ENCODE measurements at places on chromosomes 7 and 10.

- DNase-seq: no peak
These were observed 47.0 kb downstream of the CLRN3 start for GRCh38 chr10:127845756-127846155.

GRCh38 chr10:118980870-118981269, 48.6 kb upstream of the NANOS1 start:
- DNase-seq: no peak

- DNase-seq: no peak
These were observed 167.9 kb downstream of the TCERG1L start for GRCh38 chr10:131143425-131144165.

GRCh38 chr7:73901231-73901822, 40.4 kb downstream of the TMEM270 start:
- no peak for DNase-seq

DNA sequence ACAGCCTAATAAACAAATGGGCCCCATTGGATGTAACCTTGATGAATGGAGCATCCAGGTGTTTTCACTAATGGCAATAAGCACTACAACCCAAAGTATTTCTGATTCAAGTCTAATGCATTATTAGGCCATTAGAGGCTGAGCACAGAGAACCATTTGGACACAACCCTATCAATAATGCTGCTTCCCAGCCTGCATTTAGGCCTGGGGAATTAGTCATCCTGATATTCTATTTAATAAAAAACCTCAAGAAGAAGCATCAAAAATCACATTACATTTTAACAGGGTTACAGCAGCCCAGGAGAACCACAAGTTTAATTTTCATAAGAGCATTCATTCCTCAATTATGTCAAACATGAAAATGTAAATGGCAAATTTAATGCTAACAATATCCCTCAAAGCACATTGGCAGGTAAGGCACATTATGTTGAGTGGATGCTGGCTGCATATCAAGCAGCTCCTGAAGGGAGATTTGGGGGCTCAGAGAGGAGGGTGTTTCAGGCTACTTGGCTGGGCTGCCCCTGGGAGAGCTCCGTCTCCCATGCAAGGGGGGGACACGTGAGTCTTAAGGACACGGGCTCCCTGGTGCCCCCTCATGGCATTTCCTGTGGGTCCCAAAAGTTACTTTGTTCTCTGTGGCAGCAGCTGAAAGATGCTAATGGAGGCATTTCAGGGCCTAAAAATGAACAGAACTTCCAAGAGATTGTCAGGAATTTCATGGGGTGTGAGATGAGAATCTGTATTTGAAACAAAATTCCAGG, 143.4 kb downstream of the HERPUD2 start:
- DNase-seq: no peak

GRCh38 chr7:80827239-80827633, 91.6 kb downstream of the SEMA3C start:
- DNase-seq: no peak

GRCh38 chr7:50649259-50649885, 84.2 kb upstream of the DDC start:
- DNase-seq: no peak

DNA sequence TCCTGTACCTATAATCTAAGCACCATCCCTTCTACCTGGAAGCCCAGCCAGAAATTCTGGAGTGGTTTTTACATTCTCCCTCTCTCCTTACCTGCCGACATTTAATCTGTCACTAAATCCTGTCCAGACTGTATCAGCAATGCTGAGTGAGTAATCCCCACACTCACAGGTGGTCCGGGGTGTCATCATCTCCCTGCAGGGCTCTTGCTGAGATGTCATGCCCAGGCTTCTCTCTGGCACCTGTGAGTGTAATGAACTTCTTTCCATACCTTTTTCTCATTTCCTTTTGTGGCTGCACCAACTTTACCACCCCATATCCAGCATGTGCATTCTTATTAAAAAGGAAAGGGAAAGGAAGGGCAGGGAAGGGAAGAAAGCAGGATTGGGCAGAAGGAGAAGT, 355.2 kb downstream of the CCSER2 start:
- DNase-seq: no peak

- DNase-seq: no peak
These were observed 135.7 kb downstream of the DYNC2I1 start for GRCh38 chr7:158991824-158992621.

- no peak for DNase-seq
These were observed 624 bp upstream of the CEP55 start for GRCh38 chr10:93495654-93496321.

GRCh38 chr10:23951841-23952240, 257.1 kb upstream of the KIAA1217 start:
- DNase-seq: no peak

DNA sequence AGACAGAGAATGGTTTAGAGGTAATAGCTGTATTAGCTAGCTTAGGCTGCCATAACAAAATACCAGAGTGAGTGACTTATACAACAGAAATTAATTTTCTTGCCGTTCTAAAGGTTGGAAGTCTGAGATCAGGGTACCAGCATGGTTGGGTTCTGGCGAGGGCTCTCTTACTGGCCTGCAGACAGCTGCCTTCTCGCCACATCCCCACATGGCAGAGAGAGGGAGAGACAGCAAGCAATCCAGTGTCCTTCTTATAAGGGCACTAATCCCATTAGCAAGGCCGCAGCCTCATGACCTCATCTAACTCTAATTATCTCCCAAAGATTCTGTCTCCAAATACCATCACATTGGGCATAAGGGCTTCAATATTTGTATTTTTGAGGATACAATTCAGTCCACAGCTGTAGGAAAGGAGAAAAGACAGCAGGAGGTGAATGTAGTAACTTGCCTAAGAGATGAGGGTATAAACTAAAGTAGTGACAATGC, 3.6 kb upstream of the STAM start:
- DNase-seq: no peak

DNA sequence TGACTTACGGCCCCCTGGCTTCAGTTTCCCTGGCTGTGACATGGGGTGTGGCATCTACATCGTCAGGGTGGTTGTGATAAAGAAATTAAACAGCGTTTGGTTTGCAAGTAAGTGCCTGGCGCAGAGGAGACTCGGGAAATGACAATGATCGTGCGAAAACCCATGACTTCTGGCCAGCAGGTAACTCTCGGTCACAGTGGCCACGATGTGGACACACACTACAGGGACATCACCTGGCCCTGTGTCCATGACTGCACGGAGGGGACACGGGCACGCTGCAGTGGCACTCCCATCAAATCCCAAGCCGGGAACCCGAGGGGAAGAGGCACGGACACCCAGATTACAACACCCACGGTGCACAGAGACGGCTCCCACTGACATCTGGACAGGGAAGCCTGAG, 28.7 kb downstream of the PAPOLB start:
- no peak for DNase-seq

- DNase-seq: no peak
These were observed 10.5 kb downstream of the RPS24 start for GRCh38 chr10:78044179-78044578.

DNA sequence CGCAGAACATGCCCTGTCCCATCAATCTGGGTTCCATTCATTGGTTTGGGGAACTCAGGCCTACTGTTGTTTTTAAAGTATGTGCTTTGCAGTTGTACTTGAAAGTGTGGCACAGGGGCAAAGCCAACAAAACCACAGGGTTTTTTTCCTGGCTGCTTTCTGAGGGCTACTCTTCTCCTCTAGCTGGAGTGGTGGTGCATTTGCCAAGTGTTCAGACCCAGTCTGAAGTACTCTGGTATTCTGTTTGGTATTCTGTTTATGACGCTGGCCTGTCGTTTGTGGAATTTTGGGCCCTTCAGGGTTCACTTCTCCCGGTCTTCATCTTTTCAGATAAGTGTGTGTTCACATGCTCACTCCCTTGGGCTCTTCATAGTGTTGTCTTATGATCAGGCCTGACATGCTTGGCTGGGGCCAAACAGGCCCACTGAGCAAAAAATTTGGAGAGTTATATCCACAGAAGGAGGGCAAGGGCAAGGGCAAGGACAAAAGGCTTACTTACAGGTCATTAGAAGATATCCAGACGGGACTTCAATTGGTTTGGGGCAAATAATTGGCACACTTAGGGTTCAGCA, 26.3 kb downstream of the SLC26A4 start:
- DNase-seq: no peak

- DNase-seq: no peak
These were observed 746 bp downstream of the ARL5B start for GRCh38 chr10:18659819-18660535.
